ENCODE measurements at places on chromosomes 5 and 9. TPM values are rescaled to one million over a fixed set of nuclear protein-coding genes. Genes with fewer than 3 reads are reported as not detected.

Gene SLC6A3
- total RNA-seq: 0.07 TPM

Gene TNC
- total RNA-seq: 1,099 TPM

DNA sequence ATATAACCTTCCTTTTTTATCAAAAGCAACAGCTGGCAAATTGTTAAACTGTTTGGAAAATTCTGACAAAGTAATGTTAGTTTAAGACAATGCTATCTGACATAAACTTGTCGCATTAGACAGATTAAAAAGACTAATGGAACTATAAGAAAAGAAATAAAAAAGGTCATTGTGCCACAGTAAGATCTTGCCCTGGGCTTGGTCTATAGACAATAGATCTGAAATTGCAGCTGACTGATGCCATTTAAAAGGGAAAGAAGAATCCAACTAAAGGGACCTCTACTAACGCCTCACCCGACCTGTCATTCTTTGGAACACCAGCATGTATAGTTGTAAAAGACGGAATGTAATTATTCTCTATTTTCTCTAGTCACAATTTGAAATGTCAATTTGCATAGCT lies 644.4 kb upstream of the GRAMD2B start:
- no peaks in the 10 kb centered on the region for H3K27me3 ChIP-seq
- H3K36me3 ChIP-seq: no peaks in the 10 kb centered on the region
- DNase-seq: no peak
- no peak overlapping the region for H3K4me3 ChIP-seq
- no peak overlapping the region for H3K27ac ChIP-seq

Gene GZMA
- 2.6 TPM for total RNA-seq

Gene NPR3
- 0.50 TPM for total RNA-seq

- H3K27ac ChIP-seq: no peak overlapping the region
- no peaks in the 10 kb centered on the region for H3K36me3 ChIP-seq
- DNase-seq: no peak
- no peaks in the 10 kb centered on the region for H3K27me3 ChIP-seq
Observed at GRCh38 chr5:129113867-129114266, 19.3 kb downstream of the ISOC1 start.

Gene TRMT10B
- total RNA-seq: 6.2 TPM
